Stimulated activated effector memory CD8-positive, alpha-beta T cell treated with anti-CD3 and anti-CD28 coated beads, Interleukin-12 subunit alpha, Interleukin-12 subunit beta, amount 100 ng/mL, for 72 hours (primary cell): ENCODE measurements at places on chromosomes 5 and 9.

GRCh38 chr5:16853518-16853917 lies 82.6 kb downstream of the MYO10 start:
- DNase-seq: no peak

- DNase-seq: peak; percentile 22
These were observed 3.3 kb upstream of the CDC20B start for GRCh38 chr5:55176176-55176818.

DNA sequence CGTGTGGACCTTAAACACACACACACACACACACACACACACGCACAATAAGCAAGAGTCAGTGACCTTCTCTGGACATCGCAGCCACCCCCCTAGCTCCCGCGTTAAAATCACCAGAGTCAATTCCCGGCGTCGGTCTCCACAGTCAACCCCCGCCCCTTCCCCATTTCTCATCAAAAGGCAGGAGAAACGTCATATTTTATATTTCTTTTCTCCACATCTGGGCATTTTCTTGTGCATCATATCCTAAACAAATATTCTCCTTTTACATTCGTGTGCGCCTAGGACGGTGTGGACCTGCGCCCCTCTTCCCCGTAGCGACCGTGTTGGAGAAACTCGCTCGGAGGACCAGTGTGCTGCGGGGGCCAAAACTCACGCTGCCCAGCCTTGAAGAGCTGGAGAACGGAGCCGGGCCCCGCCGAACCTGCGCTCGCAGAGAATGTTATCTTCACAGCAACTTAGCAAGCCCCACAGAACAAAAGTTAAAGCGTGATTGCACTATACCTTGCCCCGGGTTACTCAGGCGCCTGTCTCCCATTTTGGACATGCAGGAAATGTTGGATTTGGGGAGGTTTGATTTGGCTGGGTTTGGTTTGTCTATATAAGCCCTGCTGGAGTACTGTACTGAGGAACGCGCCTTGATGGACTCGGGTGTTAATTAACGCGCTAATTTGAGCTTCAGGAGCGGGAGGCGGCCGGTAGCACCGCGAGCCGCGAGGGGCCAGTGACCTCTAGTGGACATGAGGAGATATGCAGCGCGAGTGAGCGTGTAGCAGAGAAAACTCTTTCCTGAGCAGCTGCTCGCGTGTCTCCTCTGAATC lies 192.4 kb downstream of the MEF2C start:
- DNase-seq: peak; percentile 82

- no peak for DNase-seq
These were observed 103.5 kb downstream of the CDC42SE2 start for GRCh38 chr5:131367219-131367860.

DNA sequence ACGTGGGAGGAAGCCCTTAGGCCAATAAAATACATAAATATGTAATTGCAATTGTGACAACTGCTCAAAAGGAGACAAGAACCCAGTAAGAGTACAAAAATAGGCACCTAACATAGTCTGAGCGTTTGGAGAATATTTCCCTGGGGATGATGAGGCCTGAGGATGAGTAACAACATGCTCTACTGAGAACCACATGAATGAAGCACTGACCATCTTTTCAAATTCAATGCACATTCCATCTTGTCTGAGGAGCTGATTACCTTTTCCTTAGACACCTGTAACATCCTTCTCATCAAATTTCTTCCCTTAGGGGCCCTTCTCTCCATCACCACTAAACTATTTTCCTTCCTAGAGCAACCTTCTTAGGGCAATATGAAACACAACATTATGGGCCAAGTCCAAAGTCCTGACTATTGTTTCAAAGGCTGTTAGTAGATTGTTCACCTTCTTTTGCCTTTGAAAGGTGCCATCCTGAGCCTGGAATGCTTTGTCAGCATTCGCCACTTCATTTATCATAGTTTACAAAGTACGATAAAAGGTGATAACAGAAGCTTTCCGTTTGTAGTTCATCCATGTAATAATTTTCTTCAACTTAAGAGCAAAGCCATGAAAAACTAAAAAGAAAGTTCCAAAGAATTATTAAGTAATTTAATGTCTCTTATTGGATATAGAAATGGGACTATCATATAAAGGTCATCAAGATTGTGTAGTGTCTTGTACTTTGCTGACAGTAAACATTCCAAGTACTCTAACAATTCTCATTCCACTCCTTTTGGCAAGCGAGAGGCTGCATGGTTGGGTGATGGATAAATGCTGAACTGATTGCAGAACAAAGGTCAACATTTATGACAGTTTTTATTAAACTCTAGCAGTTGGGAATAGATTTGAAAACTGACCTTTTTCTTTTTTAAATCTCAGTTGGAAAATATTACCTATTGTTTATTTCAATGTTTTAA lies 471.3 kb downstream of the PDE4D start:
- DNase-seq: no peak

DNA sequence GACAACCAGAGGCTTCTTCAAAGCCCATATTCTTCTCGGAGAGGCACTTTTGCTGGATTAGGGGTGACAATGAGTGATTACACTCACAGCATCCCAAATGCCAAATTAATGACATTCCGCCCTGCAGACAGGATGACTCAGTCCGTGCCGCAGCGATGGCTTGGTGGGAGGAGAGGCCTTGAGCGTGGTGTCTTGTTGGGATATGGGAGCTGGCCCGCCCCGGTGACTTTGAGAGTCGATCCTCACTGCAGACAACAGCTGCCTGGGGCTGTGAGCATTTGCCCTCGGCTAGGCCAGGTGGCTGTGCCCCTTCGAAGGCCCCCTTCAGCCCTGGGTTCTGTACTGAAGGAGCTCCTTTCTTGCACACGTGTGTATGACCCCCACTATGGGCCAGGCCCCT lies 29.8 kb downstream of the OLFM1 start:
- DNase-seq: no peak

GRCh38 chr5:61438298-61438970 lies 106.4 kb downstream of the ZSWIM6 start:
- no peak for DNase-seq

DNA sequence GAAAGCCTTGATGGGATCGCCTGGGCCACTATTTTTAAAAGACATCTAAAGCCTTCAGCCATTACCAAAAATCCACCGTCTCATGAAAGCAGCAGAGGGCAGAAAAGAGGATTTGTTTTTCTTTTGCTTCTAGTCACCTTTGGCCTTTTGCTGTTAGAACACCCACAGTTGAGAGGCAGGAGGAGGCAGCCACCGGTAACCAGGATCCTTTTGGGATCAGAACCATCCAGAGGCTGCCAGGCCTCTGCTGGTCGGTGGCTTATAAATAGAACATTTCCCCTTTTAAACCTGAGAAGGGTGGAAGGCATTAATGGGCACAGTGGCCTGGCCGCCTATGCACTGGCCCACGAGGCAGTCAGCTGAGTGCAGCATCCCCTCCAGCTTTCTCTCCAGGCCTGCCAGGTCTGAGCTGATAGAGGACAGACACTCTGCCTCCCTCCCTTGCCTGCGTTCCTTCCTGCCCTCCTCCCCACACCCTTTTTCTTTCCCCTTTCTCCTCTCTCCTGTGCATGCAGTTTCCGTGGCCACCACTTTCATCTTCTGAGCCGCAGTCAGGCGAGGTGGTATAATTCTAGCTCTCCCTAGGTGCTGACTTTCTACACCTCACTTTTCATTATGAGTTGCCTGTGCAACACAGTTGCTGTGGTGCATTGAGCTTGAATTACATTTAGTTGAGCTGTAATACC lies 253.4 kb downstream of the ARHGAP26 start:
- DNase-seq: peak; percentile 29

DNA sequence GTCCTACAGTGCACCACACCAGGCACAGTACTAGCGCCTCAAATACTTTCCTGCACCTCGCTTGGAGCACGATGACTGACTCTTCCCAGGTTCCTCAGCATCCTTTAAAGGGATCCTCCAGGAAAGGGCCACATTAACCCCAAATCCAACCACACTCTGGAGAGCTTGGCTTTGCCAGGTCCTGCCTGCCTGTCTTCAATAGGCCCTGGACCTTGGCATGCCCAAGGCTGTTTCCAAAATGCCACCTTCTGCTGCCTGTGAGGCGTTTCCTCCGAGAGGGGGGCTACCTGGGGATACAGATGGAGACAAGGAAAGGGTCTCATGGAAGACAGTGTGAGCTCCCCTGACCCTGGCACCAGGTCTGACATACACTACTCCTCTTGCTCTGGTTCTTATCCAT lies 169.9 kb downstream of the DAB2IP start:
- no peak for DNase-seq

GRCh38 chr9:98339987-98340800 lies 84.7 kb upstream of the TBC1D2 start:
- DNase-seq: no peak

- no peak for DNase-seq
These were observed 427.7 kb downstream of the PRELID2 start for GRCh38 chr5:145407300-145408047.

DNA sequence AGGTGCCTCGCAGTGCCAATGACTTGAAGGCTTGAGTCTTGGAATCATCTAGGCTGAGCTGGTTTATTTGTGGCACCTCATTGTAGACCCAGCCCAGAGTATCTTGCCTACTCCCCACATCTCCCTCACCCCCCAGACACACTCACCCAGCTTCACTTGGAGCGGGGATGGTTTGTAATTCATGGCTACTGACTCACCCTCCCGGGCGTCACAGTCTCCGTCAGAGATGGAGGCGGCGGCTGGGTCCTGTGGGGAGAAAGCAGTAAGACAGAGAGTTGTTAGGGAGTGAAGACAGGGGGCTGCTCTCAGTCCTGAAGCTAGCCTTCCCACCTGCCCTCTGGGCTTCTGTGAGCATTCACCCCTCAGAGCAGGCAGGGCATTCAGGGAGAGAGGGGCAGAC lies 29.0 kb upstream of the MYORG start:
- DNase-seq: no peak

- no peak for DNase-seq
These were observed 154.4 kb downstream of the MAN2A1 start for GRCh38 chr5:109844148-109844547.

DNA sequence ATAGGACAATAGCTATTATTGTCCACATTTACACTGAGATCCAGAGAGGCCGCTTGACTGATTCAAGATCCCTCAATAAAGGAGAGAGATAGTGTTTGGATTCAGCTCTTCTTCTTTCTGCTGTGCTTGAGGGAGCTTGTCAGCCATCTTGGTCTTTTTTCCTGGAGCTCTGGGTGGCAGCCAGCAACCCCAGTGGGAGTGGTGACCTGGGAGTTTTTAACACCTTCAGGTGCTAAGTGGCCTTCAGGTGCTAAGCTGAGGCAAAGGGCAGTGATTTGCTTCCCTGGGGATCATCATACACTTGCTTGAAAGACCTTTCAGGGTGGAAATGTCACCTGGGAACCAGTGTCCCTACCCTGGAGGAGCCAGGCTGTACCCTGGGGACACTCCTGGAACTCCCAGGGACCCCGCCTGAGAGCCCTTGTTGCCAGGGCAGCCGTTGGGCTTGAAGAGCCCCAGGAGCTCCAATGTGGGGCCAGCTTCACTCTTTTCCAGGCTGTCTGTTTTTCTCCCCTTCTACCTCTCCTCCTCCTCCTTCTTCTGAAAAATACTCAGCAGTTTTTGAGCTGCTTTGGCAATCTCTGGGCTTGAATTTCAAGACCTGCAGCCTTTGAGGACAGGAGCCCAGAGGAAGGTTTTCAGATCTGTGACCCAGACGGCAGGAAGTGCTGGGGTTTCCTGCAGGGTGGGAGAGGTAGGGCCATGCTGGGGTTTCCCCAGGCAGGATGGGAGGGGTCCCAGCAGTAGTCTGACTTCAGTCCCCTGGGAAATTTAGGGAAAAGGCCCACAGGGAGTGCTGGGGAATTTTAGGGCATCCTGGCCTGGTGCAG lies 59.7 kb downstream of the FGF18 start:
- DNase-seq: no peak

- no peak for DNase-seq
These were observed 13.0 kb upstream of the ASS1 start for GRCh38 chr9:130431536-130432303.

DNA sequence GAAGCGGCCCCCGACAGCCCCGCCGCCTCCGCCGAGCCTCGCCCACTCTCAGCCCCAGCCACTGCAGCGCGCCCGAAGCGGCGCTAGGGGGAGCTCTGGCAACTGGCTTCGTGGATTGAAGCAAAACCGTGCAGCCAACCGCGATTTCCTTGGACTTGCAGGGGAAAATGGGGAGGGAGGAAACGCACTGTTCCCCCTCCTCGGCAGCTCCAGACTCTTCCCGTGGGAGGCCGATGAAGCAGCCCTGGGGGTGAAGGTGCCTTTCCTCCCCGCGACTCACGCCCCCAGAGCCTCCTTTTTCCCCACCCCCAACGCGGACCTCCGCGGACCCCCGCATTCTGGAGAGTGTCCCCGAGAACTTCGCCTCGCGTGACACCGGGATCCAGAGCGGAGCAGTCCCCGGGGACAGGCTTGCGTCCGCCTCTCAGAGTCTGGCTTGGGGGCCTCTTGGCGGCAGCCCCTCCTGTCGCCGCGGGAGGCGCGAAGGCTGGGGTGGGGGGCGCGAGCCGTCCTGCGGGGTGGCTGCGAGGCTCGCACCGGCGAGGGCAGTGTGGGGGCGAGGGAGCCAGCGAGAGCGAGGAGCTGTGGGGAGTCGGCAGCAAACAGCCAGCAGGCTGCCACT lies 3.8 kb downstream of the IER5L start:
- DNase-seq: peak; percentile 88

DNA sequence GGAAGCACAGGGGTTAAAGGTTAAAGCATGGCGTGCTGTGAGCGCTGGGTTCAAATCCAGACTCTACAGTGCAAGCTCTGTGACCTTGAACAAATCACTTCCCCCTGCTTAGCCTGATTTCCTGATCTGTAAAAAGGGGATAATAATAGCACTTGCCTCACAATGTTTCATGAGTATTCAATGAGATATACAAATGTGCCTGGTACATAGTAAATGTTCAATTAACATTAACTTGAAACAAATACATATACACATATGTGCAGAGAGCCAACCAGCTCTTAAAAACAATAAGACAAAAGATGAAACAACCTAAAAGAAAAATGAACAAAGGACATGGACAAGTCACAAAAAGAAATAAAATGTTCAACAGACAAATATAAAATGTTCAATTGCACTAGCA lies 4.0 kb downstream of the CIZ1 start:
- DNase-seq: no peak

DNA sequence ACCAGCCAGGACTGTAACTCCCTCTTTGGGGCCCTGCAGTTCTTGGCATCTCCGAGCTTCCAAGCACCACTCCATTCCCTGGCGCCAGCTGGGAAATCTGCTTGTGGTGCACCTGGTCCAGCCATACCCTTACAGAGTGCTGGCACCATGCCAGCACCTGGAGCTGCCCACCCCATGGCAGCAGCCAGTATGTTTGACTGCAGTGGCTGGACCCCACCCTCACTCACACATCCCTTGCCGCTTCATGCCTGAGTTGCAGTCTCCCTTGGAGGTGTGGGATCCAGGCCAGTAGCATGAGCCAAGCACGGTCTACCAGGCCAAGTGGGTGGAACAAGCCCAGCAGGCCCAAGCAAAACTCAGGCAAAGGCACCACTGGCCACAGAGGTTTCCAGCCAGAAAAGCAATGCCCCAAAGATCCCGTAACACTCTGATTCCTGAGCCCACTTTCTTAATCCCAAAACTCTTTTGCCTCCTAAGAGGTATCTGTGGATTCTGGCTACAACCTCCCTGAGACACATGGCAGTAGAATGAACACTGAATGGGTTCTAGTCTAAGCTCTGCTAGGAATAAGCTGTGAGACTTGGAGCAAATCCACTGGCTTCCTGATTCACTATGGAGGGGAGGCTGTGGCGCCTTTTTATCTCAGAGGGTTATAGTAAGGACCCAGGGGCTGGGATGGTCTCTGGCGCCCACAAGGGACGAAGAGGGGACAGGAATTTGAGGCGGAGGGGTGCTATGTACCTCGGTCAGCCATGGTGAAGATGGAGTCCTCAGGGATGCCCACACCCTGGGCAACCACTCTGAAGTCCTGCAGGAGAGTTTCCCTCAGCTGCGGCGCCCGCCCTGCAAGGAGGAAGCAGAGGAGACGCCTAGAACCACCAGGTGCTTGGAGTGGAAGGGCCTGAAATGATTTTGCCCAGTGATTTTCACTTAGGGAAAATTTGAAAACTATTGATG lies 5.6 kb downstream of the AMBP start:
- no peak for DNase-seq
